ENCODE measurements at places on chromosomes 6 and 20. TPM values are rescaled to one million over a fixed set of nuclear protein-coding genes. Genes with fewer than 3 reads are reported as not detected.

GRCh38 chr6:11975353-11975977 lies 36.6 kb upstream of the HIVEP1 start:
- peak; percentile 49 for DNase-seq

The KIAA1755 gene
- 14.3 TPM for polyA plus RNA-seq

GRCh38 chr6:107666084-107666980 lies 157.8 kb downstream of the SCML4 start:
- peak; percentile 57 for DNase-seq

The TUBB2B gene
- 63.3 TPM for polyA plus RNA-seq
